ENCODE measurements at places on chromosomes 7 and 10. TPM values are rescaled to one million over a fixed set of nuclear protein-coding genes. Genes with fewer than 3 reads are reported as not detected.

DNA sequence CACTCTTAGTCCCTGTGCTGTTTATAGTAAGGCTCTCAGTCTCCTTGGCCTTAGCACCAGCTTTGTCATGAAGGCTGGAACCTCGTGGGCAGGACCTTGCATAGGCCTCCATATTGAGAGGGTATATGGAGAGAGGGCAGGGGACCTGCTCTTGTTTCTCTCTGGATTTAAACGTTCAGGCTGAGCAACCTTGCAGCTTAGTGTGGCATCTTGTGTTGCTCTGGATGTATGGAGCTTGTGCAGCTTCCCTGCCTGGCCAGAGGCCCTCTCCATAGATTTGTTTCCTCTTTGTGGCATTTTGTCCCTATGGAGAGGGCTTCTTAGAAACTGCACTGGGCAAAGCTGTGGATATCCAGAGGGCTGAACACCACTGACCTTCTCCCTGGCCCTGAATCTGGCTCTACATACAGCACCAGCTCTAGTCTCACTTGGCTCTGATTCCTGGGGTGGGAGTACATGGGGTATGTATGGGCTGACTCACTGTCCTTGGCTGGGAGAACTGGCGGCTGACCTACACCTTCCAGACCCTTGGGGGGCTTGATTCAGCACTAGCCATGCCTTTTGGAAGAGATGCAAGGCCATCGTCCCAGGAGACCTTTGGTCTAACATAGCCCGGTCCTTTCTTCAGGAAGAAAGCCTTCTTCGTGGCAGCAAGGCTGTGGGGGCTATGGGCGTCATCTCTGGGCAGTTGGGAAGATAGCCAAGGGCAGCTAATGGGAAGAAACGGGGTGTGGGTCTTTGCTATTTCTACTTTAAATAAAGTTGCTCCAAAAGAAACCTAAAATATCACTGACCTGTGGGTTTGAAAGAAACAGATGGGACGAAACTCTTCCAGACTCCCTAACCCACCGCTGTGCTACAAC is 30.5 kb downstream of the ITPRIP start:
- H3K4me3 ChIP-seq = no peak overlapping the region
- H3K27me3 ChIP-seq = no peaks in the 10 kb centered on the region
- peak overlapping the region; percentile 3 for H3K27ac ChIP-seq
- no peak for DNase-seq
- H3K36me3 ChIP-seq = no peaks in the 10 kb centered on the region
- H3K4me1 ChIP-seq = no peaks in the 10 kb centered on the region

GRCh38 chr10:99315853-99316252 is 13.3 kb upstream of the CNNM1 start:
- H3K27ac ChIP-seq = no peak overlapping the region
- H3K4me3 ChIP-seq = no peak overlapping the region
- no peaks in the 10 kb centered on the region for H3K4me1 ChIP-seq
- no peaks in the 10 kb centered on the region for H3K36me3 ChIP-seq
- DNase-seq = no peak

- H3K36me3 ChIP-seq = no peaks in the 10 kb centered on the region
- no peak for DNase-seq
- H3K27ac ChIP-seq = no peak overlapping the region
- no peaks in the 10 kb centered on the region for H3K4me1 ChIP-seq
Observed at GRCh38 chr7:119964788-119965542, 308.0 kb upstream of the KCND2 start.

GRCh38 chr10:122163174-122164022 is 107.7 kb upstream of the BTBD16 start:
- DNase-seq = no peak
- peak overlapping the region; percentile 77 for H3K4me3 ChIP-seq
- no peaks in the 10 kb centered on the region for H3K27me3 ChIP-seq

DNA sequence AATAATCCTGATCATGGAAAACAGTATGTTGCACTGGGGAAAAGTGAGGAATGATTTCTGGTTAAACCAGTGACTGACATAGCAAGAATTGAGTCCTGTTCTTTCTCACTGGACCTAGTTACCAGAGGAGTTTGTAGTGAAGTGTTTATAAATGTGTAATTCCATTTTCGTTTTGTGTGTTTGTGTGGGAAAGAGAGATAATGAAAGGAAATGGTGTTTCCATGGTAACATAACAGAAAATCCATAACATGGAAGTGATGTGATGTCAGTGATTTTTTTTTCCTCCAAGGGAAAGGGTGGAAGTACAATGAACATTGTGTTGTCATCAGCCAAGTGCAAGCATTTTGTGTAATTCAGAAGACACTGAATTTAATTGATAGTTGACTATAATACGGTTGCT is 283.9 kb downstream of the PLXDC2 start:
- no peaks in the 10 kb centered on the region for H3K36me3 ChIP-seq
- no peaks in the 10 kb centered on the region for H3K4me1 ChIP-seq
- H3K27ac ChIP-seq = peak overlapping the region; percentile 23
- no peak overlapping the region for H3K4me3 ChIP-seq
- DNase-seq = no peak

DNA sequence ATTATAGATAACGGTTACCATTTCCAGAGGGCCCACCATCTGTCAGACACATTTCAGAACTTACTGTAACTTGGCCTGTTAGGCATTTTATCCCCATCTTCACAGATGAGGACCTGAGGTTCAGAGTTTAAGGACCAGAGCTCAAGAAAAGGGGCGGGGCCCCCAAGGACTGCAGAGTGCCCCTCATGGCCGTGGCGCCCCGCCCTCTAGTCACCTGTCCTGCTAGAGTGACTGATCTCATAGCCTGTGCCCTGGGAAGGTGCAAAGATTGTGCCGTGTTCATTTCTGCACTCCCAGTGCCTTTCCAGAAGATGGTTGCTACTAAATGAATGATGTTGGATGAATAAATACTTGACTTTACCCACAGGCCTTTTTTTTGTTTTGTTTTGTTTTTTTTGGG is 107.0 kb downstream of the XRCC2 start:
- no peak for DNase-seq
- H3K27ac ChIP-seq = no peak overlapping the region
- H3K4me3 ChIP-seq = no peak overlapping the region

DNA sequence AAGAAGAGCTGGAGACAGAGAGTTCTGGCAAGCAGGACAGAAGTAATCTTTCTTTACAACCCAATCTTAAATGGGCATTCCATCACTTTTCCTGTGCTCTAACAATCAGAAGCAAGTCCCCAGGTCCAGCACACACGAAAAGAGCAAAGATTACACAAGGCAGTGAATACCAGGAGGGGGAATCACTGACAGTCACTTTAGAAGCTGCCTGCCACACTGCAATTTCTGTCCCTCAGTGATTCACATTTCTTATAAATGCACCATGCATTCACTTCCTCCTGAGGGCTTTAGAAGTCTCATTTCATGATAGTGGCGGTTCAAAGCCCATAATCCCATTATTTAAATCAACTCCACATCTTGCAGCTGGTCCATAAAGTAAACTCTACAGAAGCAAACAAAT is 362.5 kb downstream of the POM121L12 start:
- no peaks in the 10 kb centered on the region for H3K36me3 ChIP-seq
- no peak for DNase-seq
- no peak overlapping the region for H3K27ac ChIP-seq
- H3K4me3 ChIP-seq = no peak overlapping the region
- H3K27me3 ChIP-seq = no peaks in the 10 kb centered on the region

NPY gene
- total RNA-seq = not detected

DNA sequence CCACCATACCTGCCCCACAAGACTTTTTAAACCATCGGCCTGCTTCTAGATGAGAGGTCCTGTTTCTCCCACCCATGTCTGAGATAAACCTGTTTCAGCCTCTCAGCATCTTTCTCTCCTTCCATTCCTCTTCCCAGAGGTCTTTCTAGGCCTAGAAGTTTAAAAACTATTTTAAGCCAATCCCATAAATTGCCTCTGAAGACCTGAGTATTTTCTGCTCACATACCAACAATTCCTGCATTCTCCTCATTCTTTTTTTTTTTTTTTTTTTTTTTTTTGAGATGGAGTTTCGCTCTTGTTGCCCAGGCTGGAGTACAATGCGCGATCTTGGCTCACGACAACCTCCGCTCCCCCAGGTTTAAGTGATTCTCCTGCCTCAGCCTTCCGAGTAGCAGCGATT is 262.9 kb upstream of the AUTS2 start:
- no peaks in the 10 kb centered on the region for H3K36me3 ChIP-seq
- DNase-seq = no peak
- no peaks in the 10 kb centered on the region for H3K4me1 ChIP-seq
- H3K4me3 ChIP-seq = no peak overlapping the region

DNA sequence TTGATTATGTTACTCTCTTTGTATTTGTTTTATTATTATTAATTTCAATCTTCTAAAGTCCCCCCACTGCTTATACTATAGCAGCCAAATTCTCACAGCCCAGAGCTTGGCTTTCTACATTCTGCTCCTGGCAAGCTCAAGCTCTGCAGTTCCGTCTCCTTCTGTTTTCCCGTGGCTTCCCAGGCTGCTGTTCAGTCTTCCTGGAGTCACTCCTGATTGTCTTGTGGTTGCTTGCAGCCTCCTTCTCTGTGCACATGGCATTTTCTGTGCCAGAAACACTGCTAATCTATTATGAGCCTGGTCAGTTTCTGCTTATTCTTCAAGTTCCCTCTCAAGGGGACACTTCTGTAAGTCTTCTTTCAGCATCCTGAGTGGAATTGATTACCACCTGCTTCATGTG is 533.7 kb upstream of the IGFBP3 start:
- H3K27ac ChIP-seq = no peak overlapping the region
- no peak for DNase-seq
- H3K4me3 ChIP-seq = no peak overlapping the region
- no peaks in the 10 kb centered on the region for H3K4me1 ChIP-seq
- H3K27me3 ChIP-seq = no peaks in the 10 kb centered on the region
- no peaks in the 10 kb centered on the region for H3K36me3 ChIP-seq

DNA sequence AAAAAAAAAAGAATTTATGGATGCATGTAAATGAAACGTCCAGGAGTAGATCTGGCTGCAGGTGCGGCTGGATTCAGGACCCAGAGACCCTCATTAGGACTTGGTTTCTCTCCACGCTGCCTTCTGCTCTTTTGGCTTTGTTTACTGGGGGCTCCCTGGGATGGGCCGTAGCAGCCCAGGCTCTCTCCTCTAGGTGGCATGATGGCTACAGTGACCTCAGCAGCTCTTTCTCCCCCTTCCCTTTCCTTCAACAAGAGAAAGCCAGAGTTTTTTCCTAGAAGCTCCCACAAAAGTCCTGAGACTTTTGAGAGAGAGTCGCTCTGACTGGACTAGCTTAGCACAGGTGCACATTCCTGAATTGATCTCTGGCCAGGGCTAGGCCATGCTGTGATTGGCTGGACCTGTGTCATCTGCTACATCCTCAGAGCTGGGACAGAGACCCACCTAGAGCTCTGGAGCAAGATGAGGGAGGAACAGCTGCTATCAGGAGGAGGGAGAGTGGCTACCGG is 67.8 kb upstream of the PDCD4 start:
- no peaks in the 10 kb centered on the region for H3K27me3 ChIP-seq
- no peaks in the 10 kb centered on the region for H3K36me3 ChIP-seq
- no peak for DNase-seq
- H3K27ac ChIP-seq = peak overlapping the region; percentile 62
- no peak overlapping the region for H3K4me3 ChIP-seq
- no peaks in the 10 kb centered on the region for H3K4me1 ChIP-seq

DNA sequence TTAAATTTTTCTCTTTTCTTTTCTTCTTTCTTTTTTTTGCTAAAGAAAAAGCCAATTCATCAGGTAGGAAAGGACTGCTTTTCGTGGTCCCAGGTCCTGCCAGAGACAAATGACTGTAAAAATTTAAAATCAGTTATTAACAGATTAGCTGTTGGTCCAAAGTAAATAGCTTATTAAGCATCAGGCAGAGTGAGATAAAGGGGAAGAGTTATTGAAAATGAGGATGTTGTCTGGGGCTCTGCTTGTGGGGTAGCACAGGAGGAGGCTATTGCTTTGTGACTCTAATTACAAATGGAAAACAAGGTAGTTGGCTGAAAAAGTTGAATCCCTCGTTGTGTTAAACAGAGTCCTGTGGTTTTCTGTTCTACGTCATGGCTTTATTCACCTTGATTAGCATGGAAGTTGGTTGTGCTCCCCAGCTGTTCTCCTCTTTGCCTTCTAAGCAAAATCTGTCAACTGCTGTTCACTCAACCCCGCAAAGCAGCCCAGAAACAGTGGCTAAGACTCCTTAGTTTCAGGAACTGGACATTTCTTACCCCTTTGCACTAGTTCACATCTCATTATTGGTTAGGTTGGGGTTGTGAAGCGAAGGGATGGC is 128.9 kb downstream of the SNX10 start:
- H3K27ac ChIP-seq = no peak overlapping the region
- H3K36me3 ChIP-seq = no peaks in the 10 kb centered on the region
- no peak overlapping the region for H3K4me3 ChIP-seq
- H3K27me3 ChIP-seq = no peaks in the 10 kb centered on the region

- H3K4me3 ChIP-seq = no peak overlapping the region
- peak; percentile 72 for DNase-seq
- peak overlapping the region; percentile 64 for H3K27ac ChIP-seq
- H3K27me3 ChIP-seq = no peaks in the 10 kb centered on the region
- no peaks in the 10 kb centered on the region for H3K36me3 ChIP-seq
Observed at GRCh38 chr7:34747867-34748727, 90.1 kb downstream of the NPSR1 start.

ZNF37A gene
- 14.2 TPM for total RNA-seq

DNA sequence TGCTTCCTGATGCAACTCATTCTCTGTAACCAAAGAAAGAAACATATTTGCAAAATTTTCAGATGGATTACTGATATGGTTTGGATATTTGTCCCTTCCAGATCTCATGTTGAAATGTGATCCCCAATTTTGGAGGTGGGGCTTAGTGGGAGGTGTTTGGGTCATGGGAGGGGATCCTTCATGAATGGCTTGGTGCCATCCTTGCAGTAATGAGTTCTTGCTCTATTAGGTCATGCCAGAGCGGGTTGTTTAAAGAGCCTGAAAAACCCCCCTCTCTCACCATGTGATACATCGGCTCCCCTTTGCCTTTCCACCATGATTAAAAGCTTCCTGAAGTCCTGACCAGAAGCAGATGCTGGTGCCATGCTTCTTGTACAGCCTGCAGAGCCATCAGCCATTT is 43.8 kb upstream of the PRKG1 start:
- H3K27me3 ChIP-seq = no peaks in the 10 kb centered on the region
- H3K36me3 ChIP-seq = no peaks in the 10 kb centered on the region
- no peak for DNase-seq
- H3K27ac ChIP-seq = no peak overlapping the region
- H3K4me3 ChIP-seq = no peak overlapping the region
- H3K4me1 ChIP-seq = no peaks in the 10 kb centered on the region

- DNase-seq = no peak
- H3K27ac ChIP-seq = no peak within 1 kb of the TSS
- H3K36me3 ChIP-seq = no peaks in the 10 kb centered on the region
- H3K4me3 ChIP-seq = no peak within 1 kb of the TSS
- H3K4me1 ChIP-seq = no peaks in the 10 kb centered on the region
Observed at GRCh38 chr10:84241185-84241790, at the start of gene LRIT1. TSS of gene LRIT1 (minus strand) at chr10:84241546. CDS start at chr10:84241439, 107 bp downstream.
